MG63 (cell line): ENCODE measurements at places on chromosomes 3 and 15. TPM values are rescaled to one million over a fixed set of nuclear protein-coding genes. Genes with fewer than 3 reads are reported as not detected.

ILDR1 gene
- not detected in 2 replicates for total RNA-seq

- no peak for DNase-seq
Observed at GRCh38 chr15:67420137-67420536, 100.8 kb upstream of the C15orf61 start.

ZNF80 gene
- total RNA-seq: not detected in 2 replicates

- no peak for DNase-seq
Observed at GRCh38 chr15:41333026-41333562, 413 bp downstream of the NUSAP1 start.

ZNF860 gene
- not detected in 2 replicates for total RNA-seq

GADL1 gene
- not detected in 2 replicates for total RNA-seq

- no peak for DNase-seq
Observed at GRCh38 chr15:73617301-73617831, 15.8 kb downstream of the NPTN start.

RHOV gene
- total RNA-seq: 0.49 TPM in 1 of 2 replicates, not detected in the other

GRCh38 chr15:25508369-25509002, 69.7 kb upstream of the UBE3A start:
- DNase-seq: no peak

DNA sequence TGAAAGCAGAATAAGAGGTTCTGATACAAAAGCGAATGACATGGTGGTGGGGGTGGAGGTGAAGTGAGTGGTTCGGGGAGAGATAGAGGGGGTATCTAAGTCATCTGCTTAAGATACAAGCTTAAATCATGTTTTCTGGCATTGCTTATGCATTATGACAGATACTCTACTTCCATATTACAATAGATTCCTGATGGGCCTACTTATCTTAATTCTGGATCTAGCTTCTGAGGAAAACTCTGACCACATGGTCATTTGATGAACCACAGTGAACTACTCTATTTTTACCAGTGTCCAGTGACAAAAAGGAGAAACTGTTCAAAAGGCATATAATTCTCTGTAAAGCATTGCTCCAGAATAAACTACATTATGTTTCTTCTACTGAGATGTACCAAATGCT, 673.7 kb upstream of the CCDC54 start:
- no peak for DNase-seq

DNA sequence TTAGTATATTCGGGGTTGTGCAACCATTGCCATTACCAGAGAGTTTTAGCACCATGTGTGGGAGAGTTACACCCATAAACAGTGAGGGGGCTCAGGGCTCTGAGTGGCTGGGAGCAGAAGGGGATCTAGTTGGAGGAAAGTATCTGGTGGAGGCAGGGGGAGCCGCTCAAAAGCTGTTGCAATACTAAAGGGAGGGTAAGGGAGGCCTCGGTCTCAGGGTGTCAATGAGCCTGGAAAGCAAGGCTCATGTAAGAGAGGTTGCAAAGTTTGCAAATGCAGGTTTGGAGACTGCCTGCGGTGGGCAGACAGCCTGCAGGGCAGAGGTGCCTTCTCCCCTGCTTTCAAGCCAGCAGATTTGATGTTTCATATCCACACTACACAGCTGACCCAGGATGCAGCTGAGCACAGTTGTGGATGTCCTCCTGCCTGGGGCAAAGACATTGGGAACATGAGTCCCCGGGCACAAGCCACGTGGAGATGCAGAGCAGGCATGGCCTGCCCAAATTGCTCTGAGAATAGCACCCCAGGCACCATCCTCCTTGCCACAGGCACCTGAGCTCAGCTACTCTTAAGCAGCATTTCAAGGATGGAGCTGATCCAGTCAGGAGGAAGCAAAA, 181.4 kb downstream of the TLE3 start:
- no peak for DNase-seq

NR1I2 gene
- total RNA-seq: not detected in 2 replicates

DNA sequence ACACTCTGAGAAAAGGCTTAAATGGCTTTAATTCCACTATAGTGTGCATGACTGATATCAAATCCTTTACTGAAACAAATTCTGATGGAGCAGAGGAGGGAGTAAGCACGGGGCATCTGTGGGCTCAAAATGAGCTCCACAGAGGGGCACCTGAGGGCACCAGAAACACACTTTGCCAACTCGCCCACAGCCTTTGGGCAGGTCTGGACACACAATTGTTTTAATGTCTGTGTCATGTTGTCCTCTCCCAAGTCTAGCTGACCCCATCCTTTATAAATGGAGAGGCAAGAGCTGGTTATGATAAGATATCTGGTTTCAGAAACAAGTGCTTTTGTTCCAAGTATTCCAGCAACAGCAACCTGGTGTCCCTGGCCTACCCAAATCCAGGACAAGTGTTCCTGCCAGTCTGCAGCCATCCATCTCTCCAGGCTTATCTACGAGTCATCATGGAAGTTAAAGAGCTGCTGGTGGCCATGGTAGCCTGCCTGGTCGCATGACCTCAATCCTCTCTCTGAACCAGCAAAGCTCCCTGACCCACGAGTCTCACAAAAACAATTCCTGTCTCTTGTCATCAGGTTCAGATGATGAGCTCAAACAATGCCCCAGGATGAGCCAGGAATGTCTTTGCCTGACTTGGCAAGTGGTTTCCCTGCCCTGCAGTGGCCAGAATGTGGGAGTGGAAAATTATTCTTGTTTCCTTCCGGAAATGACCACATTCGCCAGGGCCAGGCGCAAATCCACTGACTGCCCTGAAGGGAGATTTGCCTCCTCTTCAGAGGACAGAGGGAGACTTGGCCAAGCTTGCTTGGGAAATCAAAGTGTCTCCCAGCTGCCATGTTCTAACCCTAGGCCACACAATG, 64.4 kb upstream of the TPM1 start:
- peak; percentile 84 for DNase-seq

DNA sequence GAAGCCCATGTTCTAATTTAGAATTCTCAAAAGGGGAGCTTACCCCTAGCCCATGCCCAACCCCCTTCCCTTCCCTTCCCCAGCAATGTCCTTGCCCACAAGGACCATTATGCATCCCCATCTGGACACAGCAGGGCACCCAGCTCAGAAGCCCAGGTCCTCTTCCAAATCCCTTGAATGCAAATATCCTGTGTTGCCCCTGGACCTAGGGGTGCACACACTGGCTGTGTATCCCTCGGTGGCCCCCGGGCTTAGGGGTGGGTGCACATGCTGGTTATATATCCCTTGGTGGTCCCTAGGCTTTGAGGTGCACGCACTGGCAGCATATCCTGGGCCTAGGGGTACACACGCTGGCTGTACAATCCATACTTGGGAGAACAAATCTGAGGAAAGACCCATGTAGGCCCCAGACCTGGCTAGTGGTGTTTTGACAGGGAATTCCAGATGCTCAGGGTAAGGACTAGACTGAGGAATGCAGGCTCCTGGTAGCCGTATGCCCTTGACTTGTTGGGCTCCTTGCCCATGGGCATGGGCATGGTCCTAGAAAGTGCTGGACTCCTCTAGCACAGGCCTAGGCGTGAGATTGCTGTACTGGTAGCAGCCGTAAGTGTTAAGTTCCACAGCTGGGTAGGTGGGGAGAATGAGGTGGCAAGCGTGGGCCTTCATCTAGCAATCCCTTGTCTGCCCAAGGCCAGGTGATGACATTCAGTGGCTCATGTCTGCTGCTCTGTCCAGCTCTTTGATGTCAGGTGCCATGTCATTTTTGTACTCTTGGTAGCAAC, 222.4 kb downstream of the OPA1 start:
- DNase-seq: no peak

GRCh38 chr3:177470197-177470941, 273.1 kb upstream of the TBL1XR1 start:
- no peak for DNase-seq
